ENCODE measurements at places on chromosomes 12 and 14.

- DNase-seq = no peak
Observed at GRCh38 chr14:35046751-35047536, 872 bp downstream of the FAM177A1 start.

- no peak for DNase-seq
Observed at GRCh38 chr12:91887957-91888356, 257.7 kb downstream of the BTG1 start.

DNA sequence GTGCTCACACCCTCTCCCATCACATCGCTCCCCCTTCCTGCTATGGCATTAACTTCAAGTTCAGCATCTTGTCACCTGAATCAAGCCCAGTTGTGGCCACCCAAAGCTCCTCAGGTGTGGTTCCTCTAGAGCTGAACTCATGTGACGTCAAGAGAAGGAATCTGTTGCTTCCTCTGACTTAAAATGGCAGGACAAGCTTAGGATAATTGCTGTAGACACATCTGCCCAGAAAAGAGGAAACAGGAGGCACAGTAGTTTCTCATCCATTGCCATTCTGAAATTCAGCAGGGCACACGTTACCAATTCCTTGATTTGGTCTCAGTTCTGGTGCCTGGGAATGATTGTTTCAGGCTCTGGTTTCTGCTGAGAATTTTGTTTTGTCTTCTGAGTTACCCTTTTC, 52.1 kb downstream of the RCOR1 start:
- DNase-seq = no peak

DNA sequence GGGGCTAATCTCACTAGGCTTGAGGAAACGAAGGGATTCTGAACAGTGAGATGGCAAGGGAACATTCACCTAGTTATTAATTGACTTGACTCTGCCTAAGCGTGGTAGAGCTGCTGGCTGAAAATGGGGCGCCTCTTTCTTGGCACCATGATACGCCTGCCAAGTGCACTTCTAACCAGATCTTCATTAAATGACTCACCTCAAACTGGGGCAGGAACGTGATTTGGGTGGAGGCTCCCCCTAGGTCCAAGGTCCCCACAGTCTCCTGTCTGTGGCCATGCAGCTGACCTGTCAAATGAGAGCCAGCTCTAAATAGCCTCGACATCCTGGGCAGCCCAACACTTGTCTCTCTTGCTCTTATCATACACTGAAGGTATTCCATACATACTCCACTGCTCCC, 26.0 kb downstream of the COQ6 start:
- no peak for DNase-seq

DNA sequence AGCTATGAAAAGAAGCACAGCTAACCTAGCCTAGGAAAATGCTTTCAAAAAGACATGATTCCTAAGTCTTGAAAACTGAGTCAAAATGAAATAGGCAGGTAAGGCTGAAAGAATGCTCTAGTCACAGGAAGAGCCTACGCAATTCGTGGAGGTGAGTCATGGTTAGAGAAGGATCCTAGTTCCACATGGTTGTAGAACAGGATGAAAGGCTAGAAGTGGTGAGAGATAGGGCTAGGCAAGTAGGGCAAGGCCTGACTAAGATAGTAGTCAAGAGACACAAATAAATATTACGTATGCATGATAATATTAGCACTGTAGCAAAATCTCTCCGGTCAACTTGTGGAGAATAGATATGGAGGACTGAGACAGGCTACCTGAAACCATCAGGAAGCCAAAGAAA, 47.2 kb downstream of the PLCZ1 start:
- DNase-seq = no peak

GRCh38 chr14:64707661-64708060, 3.4 kb downstream of the PLEKHG3 start:
- no peak for DNase-seq

DNA sequence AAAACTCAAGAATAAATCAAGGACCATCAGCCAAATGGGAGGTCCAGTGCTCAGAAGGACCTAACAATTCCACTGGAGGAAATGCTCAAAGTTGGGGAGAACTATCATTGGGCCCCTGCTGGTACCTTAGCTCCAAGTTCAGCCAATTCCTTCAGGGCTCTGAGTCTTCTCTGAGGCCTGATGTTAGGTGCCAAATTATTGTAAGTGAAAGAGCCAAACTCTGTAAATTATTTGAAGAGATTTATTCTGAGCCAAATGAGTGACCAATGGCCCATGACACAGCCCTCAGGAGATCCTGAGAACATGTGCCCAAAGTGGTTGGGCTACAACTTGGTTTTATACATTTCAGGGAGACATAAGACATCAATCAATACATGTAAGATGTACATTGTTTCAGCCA, 8.2 kb upstream of the TMEM263 start:
- DNase-seq = no peak

DNA sequence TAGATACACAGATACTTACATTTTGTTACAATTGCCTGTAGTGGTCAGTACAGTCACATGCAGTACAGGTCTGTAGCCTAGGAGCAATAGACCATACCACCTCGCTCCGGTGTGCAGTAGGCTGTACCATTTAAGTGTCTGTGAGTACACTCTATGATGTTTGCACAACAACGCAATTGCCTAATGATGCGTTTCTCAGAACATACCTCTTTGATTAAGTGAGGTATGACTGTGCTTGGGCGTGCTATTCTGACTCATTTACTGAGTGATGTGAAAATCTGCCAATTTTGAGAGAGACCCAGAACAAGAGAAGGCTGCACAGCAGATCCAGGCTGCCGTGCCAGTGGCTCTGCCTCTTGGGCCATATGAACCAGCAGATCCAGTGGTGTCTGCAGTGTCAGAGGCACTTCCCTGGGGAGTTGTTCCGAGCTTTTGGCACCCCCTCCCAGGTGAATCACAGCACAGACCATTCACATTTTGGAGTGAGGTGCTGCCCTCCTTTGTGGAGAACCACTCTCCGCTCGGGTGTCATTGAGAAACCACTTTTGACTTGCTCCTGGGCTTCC, 20.4 kb downstream of the DLK1 start:
- no peak for DNase-seq

- DNase-seq = no peak
Observed at GRCh38 chr14:57686304-57686703, 179.6 kb downstream of the SLC35F4 start.

- no peak for DNase-seq
Observed at GRCh38 chr12:104576187-104576778, 119.5 kb downstream of the CHST11 start.

DNA sequence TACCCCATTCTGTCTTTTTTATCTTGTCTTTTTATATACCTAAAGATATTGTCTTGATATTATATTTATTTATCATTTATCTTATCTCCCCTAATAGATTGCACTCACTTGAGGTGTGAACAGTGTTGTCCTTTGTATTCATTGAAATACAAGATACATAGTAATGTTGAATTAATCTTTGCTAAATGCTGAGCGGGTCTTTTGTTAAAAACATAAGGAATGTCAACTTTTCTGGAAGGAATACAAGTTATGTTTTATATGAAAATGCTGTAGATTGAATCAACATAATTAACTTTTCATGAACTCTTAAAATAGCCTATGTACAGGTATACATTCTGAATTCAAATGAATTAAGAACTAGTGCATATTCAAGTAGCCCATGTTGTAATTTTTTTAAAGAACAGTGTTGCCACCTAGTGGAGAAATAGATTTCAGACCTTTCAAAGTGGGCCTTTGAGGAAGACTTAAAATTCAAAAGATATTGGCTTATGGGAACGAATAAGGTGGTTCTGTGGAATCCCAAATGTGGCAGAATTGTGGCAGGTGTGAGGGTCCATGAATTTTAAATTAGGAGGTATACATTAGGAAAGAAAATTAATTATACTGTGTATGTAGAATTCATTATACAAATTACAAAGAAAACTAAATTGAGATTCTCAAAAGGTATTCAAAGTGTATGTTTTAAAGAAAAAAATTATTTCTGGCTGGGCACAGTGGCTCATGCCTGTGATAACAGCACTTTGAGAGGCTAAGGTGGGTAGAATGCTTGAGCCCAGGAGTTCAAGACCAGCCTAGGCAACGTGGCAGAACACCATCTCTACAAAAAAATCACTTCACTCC, 19.1 kb downstream of the BBOF1 start:
- DNase-seq = no peak

DNA sequence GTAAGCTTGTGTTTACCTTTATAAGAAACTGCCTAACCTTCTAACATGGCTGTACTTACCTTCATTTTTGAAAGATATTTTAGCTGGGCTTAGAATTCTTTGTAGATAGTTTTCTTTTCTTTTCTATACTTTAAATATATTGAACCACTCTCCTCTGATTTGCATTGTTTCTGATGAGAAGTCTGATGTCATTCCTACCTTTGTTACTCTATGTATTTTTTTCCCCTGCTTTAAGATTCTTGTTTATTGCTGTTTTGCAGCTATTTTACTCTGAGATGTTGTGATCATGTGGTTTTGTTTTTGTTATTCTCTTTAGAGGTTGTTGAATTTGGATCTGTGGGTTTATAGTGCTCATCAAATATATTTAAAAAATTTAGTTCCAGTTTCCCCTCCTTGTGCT, 31.8 kb downstream of the CNOT2 start:
- no peak for DNase-seq

DNA sequence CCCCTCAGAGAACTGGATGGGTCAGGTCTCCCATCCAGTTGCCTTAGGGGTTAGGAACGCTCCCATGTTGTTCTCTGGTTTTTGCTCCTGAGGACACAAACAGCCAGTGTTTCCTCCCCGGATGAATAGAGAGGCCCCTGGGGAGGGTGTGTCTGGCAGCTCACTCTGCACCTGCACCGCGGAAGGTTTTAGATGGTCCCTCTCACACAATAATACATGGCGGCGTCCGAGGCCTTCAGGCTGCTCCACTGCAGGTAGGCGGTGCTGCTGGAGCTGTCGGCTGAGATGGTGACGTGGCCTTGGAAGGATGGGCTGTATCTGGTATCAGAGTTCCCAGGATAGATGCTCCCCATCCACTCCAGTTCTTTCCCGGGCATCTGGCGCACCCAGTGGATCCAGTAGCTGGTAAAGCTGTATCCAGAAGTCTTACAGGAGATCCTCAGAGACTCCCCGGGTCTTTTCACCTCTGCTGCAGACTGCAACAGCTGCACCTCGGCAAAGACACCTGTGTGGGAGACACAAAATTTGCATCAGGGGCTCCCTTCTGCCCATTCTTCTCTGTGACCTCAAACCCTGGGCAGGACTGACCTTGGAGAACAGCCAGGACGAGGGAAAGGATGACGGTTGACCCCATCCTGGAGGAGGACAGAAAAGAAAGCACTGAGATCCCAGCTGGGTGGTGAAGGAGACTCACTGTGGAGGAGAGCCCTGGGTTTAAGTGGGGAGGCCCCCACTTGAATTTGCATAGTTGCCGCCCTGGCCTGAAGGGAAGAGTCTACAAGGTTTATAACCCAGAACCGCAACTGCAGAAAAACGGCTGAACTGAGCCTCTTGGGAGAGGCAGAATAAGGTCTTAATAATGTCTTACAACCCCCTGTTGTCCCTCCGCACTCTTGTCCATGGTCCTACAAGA, 1324.8 kb downstream of the TMEM121 start:
- DNase-seq = no peak
